Naive thymus-derived CD4-positive, alpha-beta T cell (primary cell): ENCODE measurements at places on chromosomes 11 and 22.

DNA sequence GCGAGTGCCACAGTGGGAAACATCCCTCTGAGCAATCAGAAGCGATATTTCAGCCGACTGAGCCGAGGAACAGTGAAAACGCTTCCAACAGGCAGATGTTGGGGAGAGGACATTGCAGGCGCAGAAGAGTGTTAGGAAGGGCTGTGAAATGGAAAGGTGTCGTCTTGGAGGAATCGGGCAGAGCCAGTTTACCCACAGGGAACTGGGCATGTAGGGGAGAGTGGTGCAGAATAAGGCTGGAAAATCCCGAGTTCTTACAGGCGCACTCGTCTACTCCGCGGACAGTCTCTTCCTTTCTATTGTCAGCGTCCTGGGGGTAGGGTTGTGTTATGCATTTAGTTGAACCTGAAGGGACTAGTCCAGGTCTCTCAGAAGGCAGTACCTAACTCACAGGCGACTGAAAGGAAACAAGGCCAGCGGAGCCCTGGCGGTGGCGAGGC is 1.1 kb upstream of the APLP2 start:
- DNase-seq = no peak

GRCh38 chr11:57641011-57641807 is 8.5 kb downstream of the YPEL4 start:
- DNase-seq = no peak

GRCh38 chr11:44533921-44534711 is 31.3 kb upstream of the CD82 start:
- DNase-seq = no peak

- DNase-seq = no peak
These were observed 4.6 kb downstream of the SYT12 start for GRCh38 chr11:67027483-67027930.

DNA sequence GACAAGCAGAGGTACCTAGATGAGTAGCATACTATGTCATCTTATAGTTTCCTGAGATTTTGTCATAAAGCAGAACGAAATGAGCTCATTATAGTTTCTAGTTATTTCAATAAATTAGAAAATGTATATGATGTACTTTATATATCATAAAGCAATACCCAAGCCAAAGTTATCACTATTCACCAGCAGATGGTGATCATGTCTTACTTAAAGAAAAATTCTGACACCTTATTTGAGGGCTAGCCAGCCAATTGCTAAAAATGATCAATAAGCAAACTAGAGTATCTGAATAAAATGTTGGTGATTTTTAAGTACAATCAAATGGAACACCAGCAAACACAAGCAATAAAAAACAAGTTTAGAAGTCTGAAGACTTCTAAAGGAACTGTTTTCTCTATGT is 44.1 kb downstream of the RSF1 start:
- peak; percentile 11 for DNase-seq

DNA sequence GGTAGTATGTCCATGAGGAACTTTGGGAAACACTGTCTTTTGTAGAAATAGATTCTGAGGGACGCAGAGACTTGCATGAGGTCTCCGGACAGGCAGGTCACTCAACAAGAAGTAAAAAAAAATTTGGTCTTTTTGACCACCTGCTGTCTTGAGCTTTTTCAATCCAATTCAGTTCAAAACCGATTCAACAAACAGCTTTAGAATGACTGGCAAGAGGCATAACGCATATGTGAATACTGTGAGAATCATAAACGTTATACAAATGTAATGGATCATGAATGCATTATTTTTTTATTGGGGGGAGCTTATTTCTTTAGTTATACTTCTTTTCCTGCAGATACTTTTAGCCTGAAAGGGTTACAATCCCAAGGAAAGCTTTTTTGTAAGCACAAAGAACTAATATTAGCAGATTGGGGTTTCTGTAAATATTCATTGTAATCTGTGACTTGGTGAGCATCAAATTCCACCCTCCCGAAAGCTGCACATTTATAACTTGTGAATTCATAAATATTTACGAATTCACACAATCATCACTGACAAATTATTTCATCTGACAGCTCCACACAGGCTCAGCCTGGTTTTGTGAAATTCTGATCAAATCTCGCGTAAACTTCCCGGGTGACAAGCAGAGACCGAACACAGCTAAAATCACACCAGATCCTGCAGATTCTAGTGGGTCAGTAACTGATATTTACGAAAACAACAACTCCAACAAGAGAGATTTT is 507.7 kb downstream of the MN1 start:
- DNase-seq = no peak

GRCh38 chr11:125935618-125936199 is 10.1 kb upstream of the VSIG10L2 start:
- DNase-seq = no peak

GRCh38 chr11:131685906-131686305 is 315.5 kb downstream of the NTM start:
- DNase-seq = no peak

DNA sequence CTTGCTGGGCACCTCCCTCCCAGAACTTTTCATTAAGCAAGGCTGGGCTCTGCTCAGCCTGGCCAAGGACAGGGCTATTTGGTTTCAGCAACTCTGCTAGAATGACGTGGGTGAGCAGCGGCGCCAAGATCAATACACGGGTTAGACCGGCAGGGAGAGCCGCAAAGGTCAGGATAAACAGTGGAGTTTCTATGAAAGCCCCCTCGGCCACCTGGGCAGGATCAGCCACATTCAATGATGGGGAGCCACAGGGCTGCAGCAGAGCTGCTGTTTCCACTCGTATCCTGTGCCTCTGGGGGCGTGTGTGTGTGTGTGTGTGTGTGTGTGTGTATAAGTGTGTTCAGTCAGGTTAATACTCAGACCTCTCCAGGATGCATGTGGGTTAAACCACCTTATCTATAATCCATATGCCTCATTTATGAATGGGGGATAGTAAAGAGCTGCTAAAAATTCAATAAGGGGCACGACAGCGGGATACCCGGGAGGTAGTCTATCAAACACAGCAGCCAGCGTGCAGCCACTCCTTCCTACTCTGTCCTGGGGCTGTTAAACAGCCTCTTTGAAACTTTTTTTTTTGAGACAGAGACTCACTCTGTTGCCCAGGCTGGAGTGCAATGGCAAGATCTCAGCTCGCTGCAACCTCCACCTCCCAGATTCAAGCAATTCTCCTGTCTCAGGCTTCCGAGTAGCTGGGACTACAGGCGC is 34.8 kb downstream of the MYH9 start:
- DNase-seq = peak; percentile 68

GRCh38 chr22:40401532-40401931 is 31.1 kb downstream of the SGSM3 start:
- DNase-seq = no peak

- DNase-seq = no peak
These were observed 30.4 kb upstream of the SHANK2 start for GRCh38 chr11:71282581-71283351.

DNA sequence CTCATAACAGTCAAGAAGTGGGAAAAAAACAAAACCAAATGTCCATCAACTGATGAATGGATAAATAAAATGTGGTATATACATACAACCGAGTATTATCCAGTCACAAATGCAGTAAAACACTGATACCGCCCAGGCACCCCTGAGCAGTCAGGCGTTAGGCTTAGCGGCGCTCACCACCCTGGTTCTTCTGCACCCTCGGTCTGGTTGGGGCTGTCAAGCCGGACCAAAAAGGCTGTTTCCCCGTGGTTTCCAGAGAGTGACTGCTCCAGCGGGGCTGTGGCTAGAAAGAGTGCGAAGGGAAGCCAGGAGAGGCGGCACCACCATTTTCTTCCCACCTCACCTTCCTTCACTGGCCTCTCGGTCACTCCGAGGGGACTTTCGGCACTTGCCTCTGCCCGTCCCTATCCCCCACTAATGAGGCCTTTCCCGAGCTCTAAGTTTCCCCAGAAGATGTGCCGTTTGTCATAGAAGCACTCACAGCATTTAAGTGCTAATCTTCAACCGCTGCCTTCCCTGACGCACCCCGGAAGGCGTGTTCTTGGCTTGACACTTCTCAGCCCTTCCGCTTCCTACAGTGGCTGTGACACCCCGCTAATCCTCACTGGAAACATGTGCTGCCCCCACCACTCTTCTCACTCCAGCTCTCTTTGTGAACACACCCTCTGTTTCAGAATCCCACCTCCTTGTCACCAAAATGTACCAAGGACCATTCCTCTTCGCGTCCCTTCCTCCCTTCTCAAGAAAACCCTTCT is 42.4 kb downstream of the FCHSD2 start:
- no peak for DNase-seq

DNA sequence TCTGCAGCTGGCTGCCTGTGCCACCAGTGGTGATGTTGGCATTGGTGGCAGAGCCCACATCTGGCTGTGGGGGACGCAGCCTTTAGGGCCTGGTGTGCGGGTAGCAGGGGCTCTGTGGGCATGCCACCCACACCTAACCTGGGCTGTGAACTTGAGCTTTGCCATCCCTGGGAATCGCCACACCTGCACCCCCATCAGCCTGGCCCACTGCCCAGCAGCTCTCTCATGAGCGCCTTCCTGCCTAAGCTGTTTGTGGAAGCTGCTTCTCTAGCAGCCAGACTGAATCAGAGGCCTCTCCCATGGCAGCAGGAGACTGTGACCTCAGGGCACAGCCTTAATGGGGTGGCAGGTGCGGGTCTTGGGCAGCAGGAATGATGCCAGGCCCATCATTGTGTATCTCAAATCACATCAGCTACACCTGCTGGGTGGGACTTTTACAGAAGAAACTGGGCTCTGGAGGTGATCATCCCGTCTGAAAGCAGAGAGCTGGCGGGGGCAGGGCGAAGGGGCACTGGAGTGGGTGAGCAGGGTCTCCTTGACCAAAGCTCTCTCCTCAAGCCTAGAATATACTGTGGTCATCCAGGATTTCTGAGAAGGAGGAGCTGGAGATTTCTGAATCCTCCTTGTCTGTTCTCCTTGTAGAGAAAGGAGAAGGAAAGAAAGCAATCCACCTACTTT is 17.8 kb upstream of the CARS1 start:
- DNase-seq = no peak

DNA sequence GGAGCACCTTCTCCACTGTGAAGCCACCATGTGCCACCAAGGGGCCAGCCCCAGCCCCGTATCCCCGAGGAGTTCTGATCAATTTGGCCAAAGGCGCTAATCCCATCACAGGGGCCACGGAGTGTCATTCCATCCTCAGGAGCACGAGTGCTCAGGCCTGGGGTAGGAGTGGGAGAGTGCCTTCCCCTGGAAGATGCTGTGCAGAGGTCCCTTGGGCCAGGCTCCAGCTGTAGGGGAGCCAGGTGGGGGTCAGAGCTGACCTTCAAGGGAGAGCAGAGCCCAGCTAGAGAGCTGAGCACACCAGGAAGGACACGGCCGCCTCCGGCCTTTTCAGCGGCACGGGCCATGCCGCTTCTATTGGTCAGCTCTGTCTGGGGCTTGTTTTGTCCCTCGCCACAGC is 1459.9 kb downstream of the BRD1 start:
- DNase-seq = no peak

GRCh38 chr22:30183271-30183670 is 63.3 kb downstream of the LIF start:
- no peak for DNase-seq

DNA sequence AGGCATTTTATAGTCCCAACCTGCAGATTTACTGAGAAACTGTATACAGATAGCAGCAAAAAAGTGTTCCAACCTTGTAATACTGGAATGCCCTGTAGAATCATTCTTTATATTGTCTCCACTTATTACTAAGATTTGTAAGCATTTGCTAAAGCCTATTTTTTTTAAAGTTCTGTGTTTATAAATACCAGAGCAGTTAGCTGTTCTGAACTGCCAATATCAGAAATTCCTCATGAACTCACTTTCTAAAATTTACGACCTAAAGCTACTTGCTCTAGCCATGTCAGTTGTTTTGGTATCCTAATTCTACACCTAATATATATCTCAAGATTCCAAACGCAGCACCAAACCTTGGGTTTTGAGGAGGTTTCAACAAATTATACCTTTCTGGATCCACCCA is 103.2 kb downstream of the C11orf65 start:
- no peak for DNase-seq

DNA sequence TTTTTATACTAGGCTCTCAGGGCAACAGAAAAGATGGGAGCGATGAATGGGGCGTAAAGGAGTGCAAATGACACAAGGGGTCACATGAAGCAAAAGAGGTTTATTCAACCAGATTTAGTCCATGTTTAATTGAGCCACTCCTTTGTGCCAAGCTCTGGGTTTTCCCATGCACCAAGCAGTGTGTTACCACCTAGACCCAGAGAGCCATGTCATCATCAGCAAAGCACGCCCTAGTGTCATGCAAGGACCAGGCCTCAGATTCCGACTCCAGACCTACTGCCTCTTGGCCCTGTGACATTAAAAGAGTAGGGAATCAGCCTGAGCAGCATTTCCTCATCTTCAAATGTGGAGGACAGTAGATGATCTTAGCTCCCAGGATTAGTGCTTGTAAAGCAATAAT is 1.1 kb upstream of the IGLL5 start:
- DNase-seq = no peak

GRCh38 chr11:23780231-23780630 is 716.6 kb upstream of the LUZP2 start:
- no peak for DNase-seq

DNA sequence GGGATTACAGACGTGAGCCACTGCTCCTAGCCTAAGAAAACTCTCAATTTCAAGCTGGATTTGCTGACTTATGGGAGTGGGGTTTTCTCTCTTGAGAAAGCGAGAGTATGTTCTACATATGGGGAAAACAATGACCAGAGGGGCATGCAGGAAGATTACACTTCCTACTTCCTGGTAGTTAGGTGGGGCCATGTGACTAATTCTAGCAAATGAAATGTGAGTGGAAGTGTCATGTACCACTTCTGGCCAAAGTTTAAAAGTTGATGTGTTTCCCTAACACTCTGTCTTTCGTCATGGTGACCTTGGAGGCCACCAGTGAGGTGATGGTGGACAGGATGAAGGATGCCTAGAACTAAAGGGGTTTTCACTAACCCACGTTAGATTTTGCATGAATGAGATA is 50.5 kb downstream of the PARVG start:
- DNase-seq = no peak

- DNase-seq = no peak
These were observed 221.0 kb downstream of the HIPK3 start for GRCh38 chr11:33478111-33478573.

DNA sequence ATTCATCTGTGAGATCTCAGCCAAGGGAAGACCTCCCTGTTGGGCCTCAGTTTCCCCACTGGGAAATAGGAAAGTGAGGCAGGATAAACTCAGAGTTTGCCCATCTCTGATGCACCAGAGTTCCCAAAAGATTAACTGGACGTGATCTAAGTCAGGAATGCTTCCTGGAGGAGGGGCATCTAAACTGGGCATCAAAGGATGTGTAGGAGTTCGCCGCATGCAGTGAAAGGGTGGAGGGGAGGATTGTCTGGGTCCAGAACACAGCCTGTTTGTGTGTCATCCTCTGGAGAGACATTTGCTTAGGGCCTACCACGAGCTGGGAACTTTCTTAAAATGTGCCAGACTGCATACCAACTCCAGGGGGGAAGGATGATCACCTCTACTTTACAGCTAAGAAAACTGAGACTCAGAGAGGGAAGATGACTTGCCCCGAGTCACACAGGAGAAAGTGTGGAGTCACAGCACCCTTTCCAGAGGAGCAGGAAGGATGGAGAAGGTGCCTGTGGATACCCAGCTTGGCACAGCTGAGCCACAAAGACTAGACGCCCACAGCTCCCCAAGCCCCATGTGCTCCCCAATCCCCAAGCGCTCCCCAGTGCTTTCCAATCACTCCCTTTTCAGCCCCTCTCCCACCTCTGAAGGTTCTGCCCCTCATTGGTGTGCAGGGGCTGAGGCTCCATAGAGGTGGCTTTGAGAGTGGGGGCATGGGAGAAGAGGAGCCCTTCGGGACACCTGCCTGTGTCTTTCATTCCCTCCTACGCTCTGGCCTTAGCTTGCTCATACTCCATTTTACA is 50.1 kb downstream of the MN1 start:
- DNase-seq = no peak
